ENCODE measurements at places on chromosomes 16 and 17. TPM values are rescaled to one million over a fixed set of nuclear protein-coding genes. Genes with fewer than 3 reads are reported as not detected.

DNA sequence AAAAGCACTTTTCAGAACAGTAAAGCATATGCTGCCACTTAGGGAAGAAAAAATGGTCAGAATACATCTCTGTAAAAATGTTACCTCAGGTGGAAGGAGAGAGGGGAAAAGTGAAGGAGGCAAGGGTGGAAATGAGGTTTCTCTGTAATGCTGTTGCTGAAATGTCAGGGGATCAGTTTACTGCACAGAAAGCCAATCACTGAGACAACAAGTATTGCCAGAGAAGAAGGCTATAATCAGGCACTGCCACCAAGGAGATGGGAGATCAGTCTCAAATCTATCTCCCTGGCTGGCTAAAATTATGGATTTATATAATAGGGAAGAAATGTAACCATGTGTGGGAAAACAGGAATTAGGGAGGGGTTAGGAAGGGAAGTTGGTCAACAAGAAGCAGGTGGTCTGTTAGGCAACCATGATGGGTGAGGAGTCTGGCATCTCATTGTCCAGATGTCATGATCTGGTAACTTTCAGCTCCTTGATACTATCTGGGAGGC lies 27.7 kb upstream of the GUCY2D start:
- DNase-seq: no peak

DNA sequence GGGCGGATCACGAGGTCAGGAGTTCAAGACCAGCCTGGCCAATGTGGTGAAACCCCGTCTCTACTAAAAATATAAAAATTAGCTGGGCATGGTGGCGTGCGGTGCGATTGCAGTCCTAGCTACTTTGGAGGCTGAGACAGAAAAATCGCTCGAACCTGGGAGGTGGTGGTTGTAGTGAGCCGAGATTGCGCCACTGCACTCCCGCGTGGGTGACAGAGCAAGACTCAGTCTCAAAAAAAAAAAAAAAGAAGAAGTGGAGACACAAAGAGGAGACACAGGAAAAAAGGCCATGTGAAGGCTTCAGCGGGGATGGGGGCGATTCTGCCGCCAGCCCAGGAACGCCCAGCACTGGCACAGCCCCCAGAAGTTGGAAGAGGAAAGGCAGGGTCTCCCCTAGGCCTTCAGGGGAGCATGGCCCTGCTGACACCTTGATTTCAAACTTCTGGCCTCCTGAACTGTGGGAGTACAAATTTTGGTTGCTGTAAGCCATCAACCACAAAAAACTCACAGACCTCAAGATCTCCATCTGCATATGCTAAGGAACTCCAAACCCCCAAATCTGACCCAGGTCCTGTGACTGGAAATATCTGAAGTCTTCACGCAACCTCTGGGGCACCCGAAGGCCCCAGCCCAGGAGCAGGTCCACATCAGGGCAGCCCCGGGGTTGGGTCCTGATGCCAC lies 7.0 kb downstream of the SGSH start:
- no peak for DNase-seq

DNA sequence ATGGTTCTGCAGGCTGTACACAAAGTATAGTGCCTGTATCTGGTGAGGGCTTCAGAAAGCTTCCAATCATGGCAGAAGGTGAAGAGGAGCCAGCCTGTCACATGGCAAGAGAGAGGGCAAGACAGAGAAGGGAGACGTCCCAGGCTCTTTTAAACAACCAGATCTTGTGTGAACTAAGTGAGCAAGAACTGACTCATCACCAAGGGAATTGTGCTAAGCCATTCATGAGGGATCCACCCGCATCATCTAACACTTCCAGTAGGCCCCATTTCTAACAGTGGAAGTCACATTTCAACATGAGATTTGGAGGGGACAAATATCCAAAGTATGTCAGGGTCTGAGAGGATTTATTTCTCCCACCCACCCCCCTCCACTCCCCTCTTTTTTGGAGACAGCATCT lies 56.2 kb upstream of the ELAC2 start:
- DNase-seq: no peak

- no peak for DNase-seq
These were observed 3.0 kb upstream of the TAC4 start for GRCh38 chr17:49850772-49851386.

DNA sequence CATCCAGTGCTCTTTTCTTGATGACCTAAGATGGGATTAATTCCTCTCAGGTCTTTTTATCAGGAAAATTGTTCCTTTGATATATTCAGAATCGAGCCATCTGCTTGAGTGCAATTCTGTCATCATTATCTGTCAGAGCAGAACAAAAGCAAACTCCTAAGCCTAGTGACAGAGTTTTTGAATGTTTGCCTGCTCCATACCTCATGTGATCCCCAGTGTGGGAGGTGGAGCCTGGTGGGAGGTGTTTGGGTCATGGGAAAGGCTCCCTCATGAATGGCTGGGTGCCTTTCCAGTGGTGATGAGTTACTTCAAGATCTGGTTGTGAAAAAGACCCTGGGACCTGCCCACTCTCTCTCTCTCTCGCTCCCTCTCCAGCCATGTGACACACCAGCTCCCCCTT lies 628.2 kb downstream of the CDH11 start:
- DNase-seq: no peak

GRCh38 chr17:7352503-7352889 lies 534 bp downstream of the KCTD11 start:
- DNase-seq: no peak

DNA sequence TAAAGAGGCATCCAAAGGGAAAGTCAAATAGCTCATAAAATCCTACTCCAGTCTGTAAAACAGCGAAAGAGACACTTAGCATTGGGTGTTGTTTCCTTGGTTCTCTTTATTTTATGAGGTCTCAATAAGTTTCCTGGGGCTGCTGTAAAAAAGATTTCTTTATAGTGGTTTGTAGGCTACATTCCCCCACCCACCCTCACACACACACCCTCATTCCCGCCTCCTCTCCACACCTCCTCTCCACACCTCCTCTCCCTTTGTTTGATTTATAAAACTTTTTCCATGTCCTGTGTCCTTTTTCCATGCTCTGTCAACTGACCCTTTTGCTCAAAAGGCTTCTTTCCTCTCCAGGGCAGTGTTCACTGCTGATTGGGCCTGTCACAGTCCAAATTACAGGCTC lies 178.9 kb upstream of the SOX9 start:
- no peak for DNase-seq

DNA sequence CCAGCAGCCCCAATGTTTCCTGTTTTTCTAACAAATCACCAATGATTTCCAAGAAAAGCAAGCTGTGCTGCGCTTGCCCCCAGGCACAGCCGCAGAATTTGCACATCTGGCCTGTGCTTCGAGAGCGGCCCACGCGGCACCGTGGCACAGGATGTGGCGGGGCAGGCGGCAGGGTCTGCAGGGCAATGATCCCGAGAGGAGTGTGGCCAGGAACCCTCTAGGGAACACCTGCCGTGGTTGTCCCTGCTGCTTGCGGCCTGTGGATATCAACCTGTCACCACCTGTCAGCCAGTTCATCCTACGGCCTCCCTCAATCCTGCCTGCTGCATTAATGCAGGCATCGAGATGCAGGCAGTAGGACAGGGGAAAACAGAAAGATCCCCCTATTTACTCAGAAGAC lies 24.0 kb downstream of the PIK3R5 start:
- DNase-seq: no peak

DNA sequence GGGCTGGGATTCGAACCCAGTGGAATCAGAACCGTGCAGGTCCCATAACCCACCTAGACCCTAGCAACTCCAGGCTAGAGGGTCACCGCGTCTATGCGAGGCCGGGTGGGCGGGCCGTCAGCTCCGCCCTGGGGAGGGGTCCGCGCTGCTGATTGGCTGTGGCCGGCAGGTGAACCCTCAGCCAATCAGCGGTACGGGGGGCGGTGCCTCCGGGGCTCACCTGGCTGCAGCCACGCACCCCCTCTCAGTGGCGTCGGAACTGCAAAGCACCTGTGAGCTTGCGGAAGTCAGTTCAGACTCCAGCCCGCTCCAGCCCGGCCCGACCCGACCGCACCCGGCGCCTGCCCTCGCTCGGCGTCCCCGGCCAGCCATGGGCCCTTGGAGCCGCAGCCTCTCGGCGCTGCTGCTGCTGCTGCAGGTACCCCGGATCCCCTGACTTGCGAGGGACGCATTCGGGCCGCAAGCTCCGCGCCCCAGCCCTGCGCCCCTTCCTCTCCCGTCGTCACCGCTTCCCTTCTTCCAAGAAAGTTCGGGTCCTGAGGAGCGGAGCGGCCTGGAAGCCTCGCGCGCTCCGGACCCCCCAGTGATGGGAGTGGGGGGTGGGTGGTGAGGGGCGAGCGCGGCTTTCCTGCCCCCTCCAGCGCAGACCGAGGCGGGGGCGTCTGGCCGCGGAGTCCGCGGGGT lies at the start of gene CDH1:
Gene CDH1 (plus strand): TSS at position 247 of the 684 bp plus-strand sequence. CDS start 124 bp downstream, at position 371.
- no peak for DNase-seq

DNA sequence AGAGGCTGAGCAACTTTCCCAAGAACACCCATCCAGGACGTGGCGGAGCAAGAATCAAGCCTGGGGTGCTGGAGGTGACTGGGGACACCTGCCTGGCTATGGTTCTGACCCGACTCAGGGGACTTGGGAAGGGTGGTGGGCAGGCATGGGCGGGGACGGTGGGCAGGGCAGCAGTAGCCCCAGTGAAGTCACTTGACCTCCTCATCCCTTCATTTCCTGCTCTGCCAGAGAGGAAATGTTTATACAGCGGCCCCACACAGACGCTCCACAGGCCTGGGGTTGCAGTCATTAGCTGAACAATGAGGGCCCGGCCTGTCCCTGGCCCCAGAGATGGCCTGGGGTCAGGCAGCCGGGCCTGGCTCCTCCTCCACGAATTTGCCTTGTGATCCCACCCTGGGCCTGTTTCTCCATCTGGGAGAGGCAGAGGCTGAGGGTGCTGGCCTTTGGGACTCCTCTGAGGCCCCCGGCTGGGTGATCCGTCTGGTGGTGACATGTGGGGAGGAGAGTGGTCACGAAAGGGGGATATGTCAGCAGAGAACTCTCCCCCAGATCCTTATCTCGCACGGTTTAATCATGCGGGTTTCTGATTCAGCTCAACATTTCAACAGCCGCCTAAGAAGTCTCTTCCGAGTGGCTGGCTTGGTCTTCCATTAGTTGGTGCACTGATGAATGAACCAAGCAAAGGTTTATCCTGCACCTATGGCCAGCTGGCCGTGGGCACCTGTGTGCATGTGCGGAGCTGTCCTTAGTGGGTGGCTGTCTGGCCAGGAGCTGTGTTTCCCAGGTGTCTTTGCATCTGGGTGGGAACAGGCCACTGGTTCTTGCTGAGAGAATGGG lies 175.9 kb downstream of the IRF8 start:
- no peak for DNase-seq

DNA sequence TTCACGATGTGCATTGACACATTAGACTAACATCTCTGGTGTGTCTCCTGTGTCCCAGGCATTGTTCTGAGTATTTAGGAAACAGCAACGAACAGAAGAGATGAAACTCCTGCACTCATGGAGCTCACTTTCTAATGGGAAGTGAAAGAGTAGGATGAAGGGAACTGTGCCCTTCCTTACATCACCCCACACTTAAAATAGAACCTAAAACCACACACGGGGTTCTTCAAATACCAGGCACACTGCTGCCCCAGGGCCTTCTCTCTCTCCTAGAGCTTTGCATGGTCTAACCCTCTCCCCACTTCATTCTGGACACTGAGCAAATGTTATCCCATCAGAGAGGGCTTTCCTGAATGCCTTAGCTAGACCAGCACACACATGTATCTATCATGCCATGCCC lies 33.7 kb downstream of the TRIM25 start:
- DNase-seq: no peak

FN3K gene
- 7.9 TPM for polyA plus RNA-seq

TLCD2 gene
- 0.73 TPM for polyA plus RNA-seq

P2RX5 gene
- polyA plus RNA-seq: 0.49 TPM

PLD6 gene
- 11.3 TPM for polyA plus RNA-seq
